ENCODE measurements at places on chromosomes 16 and 17.
A peak's percentile ranks its signal among the peaks of the same experiment; 100 is the strongest.

GRCh38 chr16:4381072-4381934 is 9.7 kb downstream of the VASN start:
- DNase-seq: no peak

GRCh38 chr17:52106638-52107261 is 51.8 kb downstream of the CA10 start:
- peak; percentile 42 for DNase-seq

- DNase-seq: no peak
These were observed 6.6 kb downstream of the PRSS8 start for GRCh38 chr16:31128711-31129567.

DNA sequence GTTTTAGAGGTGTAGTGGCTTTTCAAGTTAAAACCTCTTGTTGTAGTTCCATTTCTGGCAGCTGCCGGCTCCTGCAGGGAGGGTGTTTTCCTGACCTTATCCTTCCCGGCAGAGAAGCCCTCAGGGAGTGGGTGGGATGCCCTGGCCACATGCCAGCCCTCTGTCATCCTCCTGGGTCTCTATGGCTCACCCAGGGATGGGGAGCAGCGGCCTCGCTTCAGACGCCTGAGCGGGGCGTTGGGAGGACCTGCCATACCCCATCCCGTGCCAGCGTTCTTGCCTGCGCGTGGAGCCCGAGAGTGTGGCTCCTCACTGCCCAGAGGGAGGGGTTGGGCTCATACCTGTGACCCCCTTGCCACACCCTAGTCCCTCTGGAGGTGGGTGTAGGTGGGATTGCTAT is 11.9 kb downstream of the KCNJ12 start:
- no peak for DNase-seq

GRCh38 chr17:38733282-38733981 is 3.3 kb downstream of the CISD3 start:
- no peak for DNase-seq

DNA sequence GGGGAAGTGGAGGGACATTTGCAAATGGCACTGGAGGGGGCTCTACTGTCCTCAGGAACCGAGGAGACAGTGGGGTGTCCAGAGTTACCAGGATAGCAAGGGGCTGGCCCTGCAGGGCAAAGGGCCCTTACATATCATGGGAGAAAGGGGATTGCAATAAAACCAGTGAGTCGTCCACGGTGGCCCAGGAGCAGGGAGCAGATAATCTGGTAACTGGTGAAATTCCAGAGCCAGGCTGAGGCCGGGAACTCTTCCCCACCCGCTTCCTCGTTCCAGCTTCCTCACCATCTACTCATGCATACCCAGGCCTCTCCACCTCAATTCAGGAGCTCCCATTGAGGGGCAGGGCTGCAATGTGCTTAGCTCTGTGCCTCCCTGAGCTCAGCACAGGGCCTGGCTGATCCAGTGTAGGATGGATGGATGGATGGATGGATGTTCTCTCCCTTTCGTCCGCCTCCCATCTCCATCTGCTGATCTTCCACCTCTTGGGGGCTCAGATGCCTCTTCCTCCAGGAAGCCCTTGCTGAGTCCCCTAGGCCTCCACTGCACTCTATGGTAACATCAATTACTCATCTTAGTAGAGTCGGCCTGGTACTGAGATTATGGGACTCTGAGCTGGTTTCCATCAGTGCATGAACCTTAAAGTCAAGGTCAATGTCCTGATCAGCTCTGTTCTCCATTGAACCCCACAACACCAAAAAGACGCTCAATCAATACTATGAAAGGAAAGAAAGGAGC is 41.2 kb upstream of the NDRG4 start:
- DNase-seq: no peak

DNA sequence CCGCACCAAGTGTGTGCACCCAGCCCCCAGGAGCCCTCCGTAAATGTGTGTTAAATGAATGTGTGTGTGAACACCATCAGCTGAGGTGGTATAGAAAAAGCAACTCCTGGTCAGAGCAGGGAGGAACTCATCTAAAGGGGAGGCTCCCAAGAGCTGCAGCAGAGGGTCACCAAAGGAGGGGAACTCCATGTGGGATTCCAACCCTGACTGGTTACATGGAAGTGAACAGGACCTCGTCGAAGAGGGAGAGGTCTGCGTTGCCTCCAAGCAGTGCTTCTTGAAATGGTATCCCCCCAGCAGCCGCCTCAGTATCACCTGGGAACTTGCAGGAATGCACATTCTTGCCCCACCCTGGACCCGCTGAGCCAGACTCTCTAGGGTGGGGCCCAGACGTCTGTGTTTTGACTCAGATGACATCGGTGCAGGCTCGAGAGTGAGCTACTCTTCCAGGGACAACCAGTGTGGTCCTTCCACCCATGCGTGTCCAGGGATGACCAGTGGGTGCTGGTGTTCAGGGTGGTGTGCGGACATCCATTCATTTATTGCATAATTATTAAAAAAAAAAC is 30.8 kb downstream of the ADCY9 start:
- no peak for DNase-seq

GRCh38 chr16:70588565-70588964 is 57.8 kb upstream of the IL34 start:
- DNase-seq: no peak

DNA sequence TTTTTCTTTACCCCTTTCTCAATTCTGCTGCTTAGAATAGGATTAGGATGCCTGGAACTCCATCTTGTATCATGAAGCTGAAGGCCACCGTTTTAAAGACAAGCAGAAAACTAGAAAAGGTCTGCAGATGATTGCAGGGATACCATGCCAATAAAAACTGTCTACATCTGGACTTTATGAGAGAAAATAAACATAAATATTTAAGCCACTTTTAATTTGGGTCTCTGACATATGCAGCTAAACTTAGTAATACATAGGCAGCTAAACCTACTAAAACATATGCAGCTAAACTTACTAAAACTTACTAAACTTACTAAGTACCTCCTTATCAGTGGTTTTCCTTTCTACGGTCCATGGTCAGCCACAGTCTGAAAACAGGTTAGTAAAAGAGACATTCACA is 48.4 kb downstream of the FBXL20 start:
- DNase-seq: no peak

GRCh38 chr17:596287-596686 is 118.4 kb downstream of the VPS53 start:
- DNase-seq: no peak

DNA sequence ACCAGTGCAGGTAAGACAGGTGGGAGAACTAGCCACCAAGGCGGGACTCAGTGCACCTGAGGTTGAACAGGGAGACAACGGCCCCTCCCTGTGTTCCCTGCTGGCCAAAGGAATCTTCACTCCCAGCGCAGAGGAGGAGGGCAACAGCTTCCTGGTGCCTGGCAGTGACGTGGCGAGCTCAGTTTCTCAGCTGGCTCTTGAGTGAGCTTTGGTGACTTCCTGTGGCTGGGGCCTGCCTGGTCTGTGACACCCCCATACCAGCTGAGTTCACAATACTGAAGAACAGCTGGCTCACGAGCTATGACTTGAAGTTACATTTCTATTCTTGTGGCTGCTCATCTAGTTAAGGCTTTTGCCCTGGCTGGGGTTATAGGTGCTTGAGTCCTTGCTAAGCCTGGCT is 26.1 kb downstream of the WNT9B start:
- DNase-seq: no peak

GRCh38 chr17:76537578-76538280 is at the start of gene CYGB:
Gene CYGB, minus strand, starts transcription at chr17:76537709. Its CDS starts 167 bp downstream, at chr17:76537542.
- DNase-seq: no peak

GRCh38 chr17:13024526-13025257 is 6.9 kb upstream of the ELAC2 start:
- peak; percentile 86 for DNase-seq

DNA sequence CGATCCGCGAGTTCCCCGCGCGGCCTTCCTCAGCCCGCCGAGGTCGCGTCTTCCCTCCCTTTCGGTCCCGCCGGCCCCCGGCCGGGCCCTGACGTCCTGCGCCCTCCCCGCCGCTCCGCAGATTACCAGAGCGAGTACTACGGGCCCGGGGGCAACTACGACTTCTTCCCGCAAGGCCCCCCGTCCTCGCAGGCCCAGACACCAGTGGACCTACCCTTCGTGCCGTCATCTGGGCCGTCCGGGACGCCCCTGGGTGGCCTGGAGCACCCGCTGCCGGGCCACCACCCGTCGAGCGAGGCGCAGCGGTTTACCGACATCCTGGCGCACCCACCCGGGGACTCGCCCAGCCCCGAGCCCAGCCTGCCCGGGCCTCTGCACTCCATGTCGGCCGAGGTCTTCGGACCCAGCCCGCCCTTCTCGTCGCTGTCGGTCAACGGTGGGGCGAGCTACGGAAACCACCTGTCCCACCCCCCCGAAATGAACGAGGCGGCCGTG is 5.4 kb downstream of the LHX1 start:
- no peak for DNase-seq

DNA sequence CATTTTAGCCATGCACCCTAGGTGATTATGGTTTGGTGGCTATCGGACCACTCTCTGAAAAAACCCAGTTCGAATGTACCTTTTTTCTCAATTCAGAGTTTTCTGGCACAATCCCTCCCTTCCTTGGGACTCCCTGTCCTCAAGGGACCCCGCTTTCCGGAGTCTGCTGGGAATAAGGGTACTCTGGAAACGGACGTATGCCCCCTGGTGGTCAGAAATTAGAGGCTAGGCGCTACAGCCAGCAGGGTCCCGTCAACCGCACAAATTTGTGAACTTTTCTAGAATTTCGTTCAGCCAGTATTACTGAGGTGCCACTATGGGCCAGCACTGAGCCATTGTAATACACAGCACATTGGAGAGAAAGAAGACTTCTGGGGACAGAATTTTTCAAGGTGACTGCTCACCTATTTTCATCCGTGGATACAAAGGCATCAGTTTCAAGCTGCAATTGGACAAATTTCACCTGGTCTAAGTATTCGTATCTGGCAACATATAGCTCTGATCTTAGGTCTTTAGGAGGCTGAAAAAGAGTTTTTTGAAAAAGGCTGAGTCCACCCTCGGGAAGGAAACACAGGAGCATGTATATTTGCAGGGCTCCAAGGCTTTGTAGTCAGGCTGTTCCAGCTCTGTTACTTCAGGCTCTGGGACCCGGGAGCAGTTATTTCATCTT is 27.1 kb upstream of the CRYBA1 start:
- DNase-seq: peak; percentile 89

DNA sequence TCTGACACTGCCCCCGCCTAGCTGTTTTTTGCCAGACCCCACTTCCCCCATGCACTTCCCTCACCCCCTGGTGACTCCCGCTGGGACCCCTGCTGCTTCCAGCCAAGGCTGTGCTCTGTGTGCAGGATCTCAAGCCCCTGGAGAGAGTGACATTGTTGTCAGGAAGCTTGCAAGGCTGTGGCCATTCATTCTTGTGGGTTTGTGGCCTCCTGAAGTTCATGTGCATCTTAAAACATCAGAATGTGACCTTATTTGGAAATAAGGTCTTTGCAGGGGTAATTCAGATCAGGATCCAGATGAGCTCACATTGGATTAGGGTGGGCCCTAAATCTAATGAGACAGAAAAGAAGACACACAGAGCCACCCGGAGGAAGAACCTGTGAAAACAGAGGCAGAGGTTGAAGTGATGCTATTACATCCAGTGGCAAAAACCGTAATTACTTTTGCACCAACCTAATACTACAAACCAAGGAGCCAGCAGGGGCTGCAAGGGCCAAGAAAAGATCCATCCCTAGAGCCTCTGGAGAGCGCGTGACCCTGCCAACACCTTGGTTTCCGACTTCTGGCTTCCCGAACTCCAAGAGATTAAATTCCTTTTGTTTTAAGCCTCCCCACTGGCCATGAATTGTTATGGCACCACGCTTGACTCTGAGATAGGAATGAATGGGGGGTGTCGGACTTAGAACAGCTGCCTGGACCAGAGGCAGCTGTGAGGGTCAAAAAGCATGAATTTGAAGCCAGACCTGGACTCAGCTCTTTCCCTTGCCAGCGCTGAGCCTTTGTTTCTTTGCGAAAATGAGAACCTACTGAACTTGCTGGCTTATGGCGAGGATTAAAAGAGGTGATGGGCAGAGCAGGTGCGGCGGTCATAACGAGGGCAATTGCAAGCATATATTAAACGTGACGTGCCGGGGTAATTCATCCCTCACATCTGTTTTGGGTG is 75.5 kb downstream of the BMERB1 start:
- DNase-seq: no peak

DNA sequence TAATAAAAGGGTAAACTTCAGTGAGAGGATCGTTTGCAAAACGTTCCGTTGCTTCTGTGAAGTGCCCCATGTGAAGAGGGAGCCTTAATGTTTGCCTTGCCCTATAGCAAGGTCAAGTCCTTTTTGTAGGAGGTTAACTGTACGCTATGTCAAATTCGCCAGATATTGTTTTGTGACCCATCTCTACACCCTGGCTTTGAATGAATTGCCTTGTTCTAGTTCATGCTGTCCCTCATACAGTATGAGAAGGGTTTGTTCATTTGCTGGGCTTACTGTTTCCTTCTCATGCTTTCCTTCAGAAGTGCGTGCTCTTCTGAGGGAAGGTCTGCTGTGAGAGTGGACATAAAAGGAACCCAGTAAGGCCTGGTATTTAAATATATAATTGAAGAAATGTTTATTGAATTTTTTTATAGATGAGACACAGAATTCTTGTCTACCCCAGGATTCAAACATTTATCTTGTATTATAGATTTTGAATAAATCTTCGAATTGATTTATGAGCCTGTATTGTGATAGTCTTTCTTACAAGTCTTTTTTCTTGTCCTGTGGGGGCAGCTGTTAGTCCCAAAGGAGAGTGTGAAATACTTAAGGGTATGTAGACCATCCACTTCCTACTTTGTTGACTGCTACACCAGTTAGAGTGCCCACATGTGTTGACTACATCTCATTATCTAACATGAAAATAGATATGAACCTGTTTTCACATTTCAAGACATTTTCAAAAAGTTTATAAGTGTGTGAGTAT is 1.7 kb downstream of the MAP3K3 start:
- DNase-seq: no peak
